AG20443 (cell line): ENCODE measurements at places on chromosomes 3 and 15.

DNA sequence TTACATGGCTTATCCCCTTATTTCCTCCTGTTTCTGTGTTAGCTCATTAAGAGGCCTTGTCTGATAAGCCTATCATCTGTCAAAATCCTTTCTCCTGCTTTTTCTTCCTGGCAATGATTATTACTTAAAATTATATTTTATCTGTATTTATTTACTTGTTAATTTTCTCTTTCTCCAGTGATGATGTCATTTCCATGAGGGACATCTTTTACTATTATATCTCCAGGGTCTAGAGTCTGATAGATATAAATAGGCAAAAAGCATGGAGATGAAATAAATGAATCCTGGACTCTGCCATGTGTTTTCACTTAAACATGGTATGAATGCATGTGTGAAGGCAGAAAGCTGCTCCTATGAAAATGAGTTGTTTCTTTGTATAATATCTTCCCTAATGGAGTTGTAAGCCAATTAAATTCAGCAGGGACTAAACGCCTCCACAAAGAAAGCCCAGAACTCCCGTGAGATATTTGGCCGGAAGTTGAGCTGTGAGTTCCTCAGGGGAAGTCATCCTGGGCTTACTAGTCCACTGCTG lies 375.2 kb downstream of the TUSC7 start:
- no peak for DNase-seq

- peak; percentile 77 for DNase-seq
Observed at GRCh38 chr15:51318382-51319150, 19.8 kb downstream of the CYP19A1 start.

- no peak for DNase-seq
Observed at GRCh38 chr15:54577476-54578250, 599.4 kb downstream of the UNC13C start.

DNA sequence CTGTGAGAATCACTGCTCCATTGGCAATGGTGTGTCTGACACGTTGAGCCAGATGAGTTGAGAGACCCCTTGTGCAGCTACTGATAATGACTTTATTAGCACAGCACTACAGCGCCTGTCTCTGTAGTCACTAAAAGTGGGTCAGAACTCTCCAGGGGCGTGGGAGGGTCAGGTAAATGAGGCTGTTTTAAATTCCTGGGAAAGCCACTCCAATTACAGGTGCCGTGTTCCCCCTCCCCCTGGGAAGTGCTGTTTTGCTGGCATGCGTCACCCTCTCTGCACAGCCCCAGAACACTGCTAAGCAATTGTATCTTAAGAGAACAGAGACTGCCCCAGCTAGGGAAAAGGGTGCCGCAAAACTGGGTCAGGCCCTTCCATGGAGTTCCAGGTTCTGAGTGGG lies 21.5 kb upstream of the CPNE9 start:
- no peak for DNase-seq

- DNase-seq, result no peak
Observed at GRCh38 chr3:168991803-168992202, 671.7 kb downstream of the MECOM start.

GRCh38 chr3:39605837-39606236 lies 138.4 kb downstream of the MOBP start:
- no peak for DNase-seq

- DNase-seq, result no peak
Observed at GRCh38 chr3:14353502-14353901, 48.9 kb upstream of the SLC6A6 start.

- no peak for DNase-seq
Observed at GRCh38 chr15:91855684-91856489, 2.4 kb downstream of the SLCO3A1 start.
